NCI-H187 (cell line): ENCODE measurements at places on chromosomes 7 and 10.
A peak's percentile ranks its signal among the peaks of the same experiment; 100 is the strongest.

DNA sequence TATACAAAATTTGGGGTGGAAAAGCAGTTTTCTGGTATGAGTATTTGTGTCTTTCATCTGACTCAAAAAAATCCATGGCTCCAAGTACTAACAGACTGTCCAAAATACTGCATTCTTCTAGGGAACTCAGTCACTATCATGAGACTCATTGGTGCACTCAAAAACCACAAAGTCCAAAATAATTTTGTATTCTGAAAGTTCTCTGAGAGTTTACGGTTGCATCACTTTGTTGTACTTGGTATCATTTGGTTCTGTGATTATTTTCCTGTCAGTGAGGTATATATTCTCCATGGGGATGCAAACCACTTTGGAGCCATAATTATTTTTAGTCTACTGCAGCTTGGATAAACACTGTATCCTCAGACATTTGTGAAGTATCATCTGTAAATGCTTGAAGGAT lies 28.0 kb upstream of the CABCOCO1 start:
- no peak for DNase-seq

DNA sequence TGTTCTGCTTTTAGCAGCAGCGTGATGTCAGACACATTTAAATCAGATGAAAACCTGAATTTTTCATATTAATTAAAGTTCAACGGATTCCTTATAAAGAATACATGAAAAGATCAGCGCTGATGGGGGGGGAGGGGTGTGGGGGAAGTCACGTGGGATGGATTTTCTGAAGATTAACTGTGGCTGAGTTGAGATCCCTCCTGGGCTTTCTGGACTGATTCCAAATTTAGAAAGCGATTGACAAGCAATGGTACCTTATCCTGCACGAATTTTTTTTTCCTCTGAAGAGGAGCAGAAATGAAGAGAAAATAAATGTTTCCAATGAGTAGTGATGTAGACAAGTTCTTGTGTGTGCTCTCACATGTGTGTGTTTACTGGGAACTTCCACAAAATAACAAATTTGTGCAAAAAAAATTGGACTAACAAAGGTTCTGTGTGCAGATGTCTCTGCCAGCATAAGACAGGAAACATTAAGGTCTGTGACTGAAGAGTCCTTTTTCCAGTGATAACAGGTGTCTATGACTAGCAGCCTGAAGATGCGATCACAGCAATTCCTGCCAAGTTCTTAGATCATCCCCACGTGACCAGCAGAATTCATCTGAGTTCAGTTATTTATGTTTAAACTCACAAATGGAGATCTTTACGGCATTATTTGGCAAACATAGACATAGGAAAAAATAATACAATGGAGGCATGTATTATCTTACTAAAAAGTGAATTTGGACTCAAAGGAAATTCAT lies 585.2 kb upstream of the CELF2 start:
- DNase-seq = no peak

DNA sequence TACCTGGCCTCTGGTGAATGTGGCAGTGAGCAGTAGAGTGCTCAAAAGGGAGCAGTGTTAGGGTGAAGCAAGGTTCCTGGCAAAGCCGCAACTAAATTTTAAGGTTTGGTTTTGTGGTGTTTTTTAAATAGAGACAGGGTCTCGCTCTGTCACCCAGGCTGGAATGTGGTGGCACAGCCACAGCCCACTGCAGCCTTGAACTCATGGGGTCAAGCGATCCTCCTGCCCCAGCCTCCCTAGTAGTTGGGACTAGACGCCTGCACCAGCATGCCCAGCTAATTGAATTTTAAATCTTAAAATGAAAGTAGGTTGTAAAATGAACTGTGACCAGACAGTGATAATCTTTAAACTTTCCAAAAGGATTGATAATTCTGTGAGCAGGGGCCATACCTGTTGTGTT lies 130.4 kb downstream of the CCNY start:
- DNase-seq = no peak

- DNase-seq = no peak
Measured at GRCh38 chr10:72251635-72252034, 22.1 kb upstream of the DDIT4 start.

GRCh38 chr10:12825260-12825849 lies 176.2 kb downstream of the CCDC3 start:
- no peak for DNase-seq

GRCh38 chr7:86920154-86920553 lies 139.3 kb downstream of the ELAPOR2 start:
- DNase-seq = peak; percentile 14

DNA sequence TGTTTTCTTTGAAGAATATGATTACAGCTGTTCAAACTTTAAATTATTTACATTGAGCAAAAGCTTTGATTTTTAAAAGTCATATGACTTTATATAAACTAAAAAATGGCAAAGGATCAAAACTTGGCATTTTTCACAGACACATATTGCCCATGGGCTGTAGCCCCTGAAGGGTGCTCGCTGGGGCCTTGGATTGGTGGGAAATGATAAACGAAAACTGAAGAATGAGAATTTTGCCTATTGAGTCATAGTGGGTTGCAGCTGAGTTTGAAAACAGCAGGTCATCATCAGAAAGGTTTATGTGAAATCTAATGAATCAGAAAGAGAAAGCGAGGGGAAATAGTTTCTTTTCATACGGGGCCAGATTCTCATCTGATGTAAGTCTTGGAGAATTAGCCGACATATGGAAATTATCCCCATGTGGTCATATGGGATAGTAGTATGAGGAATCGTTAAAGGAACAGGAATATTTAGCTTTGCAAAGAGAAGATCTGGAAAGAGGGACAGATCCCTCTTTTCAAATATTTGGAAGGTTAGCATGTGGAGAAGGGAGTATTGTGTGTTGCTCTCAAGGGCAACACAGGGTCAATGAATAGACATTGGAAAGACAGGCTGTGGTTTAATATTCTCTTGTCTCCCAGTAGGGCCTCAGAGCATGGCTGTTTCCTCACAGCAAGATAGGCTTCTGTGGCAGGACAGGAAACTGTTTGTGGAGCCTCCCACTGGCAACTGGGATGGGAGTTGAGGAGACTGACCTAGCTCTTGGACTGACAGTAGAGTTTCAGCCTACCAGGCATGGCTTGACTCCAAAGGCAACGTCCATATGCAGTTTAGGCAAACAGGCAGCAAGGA lies 119.0 kb downstream of the FZD1 start:
- DNase-seq = no peak

DNA sequence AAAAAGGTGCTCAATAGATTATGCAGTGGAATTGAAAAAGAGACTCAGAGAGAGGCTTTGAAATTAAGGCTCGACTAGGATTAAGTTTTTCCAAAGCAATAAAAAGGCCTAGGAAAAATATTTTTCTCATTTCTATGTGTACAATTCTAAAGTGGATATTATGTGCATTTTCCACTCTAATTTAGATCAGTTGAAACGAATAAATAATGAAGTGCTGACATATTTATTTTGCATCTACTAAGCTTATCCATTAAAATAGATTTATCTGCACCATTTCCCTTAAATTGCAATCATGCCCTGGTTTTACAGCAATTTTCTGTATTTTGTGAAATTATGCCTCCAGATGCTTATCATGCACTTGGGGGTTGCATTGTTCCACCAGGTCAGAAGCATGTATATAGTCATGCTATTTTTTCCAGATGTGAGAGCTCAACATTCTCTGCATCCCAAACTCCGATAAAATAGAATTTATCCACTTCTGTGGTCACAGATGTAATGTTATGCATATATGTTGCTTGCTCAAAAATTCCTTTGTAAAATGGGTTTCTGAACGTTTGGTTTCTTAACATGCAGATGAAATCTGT lies 18.3 kb downstream of the FIGNL1 start:
- DNase-seq = no peak

GRCh38 chr7:91995391-91996105 lies 54.9 kb downstream of the AKAP9 start:
- no peak for DNase-seq

DNA sequence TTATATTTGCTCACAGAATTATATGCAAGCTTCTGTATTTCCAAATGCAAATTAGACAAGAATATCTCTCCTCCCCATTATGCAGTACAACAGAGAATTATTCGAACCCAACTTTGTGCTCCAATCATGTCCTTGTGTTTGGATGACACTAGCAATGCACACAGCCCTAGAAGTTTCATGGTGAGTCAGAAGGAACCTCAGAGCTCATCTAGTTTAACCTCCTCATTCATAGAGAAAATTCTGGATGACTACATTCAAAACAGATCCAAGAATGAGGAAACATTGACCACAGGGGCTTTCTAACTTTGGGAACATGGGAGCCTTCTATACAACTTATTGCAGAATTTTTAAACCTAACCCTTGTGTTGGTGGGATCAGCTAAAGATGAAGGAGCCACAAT lies 12.8 kb upstream of the ARID5B start:
- no peak for DNase-seq

GRCh38 chr10:32055478-32056135 lies 618 bp downstream of the KIF5B start:
- DNase-seq = peak; percentile 11

DNA sequence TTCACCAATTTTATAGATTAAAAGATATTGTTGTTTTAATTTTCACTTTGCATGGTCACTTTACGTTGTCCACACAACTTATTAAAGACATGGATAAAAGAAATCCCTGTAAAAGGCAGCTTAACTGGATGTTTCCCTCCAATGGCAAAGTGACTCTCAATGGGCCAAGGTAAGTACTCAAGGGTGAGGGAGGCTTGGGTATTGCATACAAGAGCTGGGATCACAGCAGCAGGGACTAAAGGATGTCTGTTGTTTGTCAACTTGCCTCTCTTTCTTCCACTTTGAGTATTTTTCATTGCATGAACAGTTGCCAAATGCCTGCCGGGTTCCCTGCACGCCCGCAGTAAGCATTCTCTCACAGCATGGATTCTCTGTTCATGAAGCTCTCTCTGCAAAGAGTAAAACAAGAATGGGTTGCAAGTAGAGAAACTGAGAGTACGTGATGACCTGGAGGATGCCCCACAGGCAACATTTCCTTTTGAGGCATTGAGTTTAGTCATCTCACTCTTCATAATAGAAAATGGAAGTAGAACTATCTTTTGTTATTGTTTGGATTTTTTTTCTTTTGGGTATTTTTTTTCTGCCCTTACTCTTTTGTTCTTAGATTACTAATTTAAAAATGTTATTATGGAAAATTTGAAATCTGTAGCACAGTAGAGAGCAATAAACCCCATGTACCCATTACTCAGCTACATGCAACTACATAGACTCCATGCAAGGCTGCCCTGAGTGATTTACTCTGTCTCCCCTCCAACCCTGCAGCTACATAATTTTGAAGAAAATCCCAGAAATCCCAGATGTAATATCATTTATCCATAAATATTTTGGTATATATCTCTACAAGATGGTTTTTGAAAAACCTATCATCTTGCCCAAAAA lies 26.3 kb downstream of the GPR141 start:
- no peak for DNase-seq

DNA sequence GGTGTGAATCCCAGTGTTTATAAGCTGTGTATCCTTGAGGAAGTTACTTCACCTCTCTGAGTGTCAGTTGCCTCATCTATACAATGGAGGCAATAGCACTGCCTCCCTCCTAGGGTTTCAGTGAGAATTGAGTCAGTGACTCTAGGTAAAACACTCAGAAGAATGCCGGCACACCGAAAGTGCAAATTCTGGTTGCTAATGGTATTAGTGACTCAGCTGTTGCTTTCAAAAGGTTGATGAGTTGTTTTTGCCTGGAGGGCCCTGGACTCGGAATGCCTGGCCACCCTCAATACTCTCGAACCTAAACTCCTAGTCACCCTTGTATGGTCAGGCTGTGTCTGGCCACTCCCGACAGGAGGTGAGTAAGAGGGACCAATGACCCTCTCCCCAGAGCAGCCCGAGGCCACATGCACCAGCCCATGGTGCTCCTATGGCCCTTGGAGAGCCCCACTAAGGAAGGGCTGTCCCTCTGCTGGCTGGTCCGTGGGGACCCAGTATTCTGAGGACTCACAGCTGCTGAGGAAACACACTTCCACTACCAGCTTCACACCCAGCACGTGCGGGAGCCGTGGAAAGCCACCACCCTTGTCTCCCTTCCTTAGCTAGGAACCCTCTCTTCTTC lies 60.2 kb downstream of the CALML3 start:
- no peak for DNase-seq

DNA sequence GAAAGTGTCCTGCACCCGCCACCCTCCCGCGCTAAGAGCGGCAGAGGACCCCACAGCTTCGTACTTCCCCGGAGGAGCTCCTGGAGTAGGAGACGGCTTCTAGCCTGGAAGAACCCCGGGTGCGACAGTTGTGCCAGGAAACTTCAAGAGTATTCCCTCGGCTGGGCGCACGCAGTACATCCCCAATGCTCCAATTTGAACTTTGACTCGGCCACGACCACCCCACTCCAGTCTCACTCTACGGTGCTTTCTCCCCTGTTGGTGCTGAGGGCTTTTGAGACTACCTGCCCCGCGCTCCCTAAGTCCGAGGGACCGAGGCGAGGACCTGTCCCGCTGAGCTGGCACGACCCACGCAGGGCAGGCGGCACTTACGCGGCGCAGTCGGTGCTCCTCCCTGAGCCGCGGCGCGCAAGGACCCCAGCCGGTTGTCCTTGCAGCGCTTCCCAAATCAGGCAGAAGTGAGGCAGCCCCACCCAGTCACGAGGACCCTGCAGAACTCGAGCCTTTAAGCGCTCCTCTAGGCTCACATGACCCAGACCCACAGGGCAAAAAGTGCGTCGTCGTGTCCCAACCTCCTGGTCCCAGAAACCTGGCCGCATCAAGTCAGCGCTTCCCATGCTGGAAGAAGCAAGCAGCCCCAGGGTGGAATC lies at the start of gene CPVL:
TSS of gene CPVL (minus strand) at position 481 of the 650 bp plus-strand sequence. CDS start 25,476 bp downstream, outside the sequence.
- DNase-seq = no peak

DNA sequence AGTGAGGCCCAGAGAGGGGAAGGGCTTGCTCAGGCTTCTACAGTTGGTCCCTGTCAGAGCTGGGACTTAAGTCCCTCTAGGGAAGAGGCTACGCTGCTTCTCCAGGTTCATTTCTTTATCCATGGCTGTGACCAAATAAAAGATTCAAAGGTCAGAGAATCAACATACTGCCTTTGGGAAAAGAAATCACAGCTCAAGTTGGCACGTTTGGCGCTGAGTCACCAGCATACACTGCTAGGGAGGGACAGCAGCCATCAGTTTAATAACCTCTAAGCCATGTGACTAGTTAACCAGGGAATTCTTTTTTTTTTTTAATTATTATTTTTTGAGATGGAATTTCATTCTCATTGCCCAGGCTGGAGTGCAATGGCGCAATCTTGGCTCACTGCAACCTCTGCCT lies 28.4 kb upstream of the CRHR2 start:
- DNase-seq = no peak

GRCh38 chr7:33841705-33842129 lies 63.6 kb upstream of the BMPER start:
- DNase-seq = no peak

- DNase-seq = no peak
Measured at GRCh38 chr10:24503461-24504320, 220.0 kb downstream of the ARHGAP21 start.

GRCh38 chr10:12589291-12589690 lies 239.9 kb downstream of the CAMK1D start:
- DNase-seq = no peak

- no peak for DNase-seq
Measured at GRCh38 chr10:44352316-44353127, 32.4 kb downstream of the CXCL12 start.

- no peak for DNase-seq
Measured at GRCh38 chr7:96045919-96046318, 273.6 kb downstream of the DYNC1I1 start.
